Kidney capillary endothelial cell (primary cell): ENCODE measurements at places on chromosomes 7 and 10.

GRCh38 chr10:94608559-94608958, 63.0 kb downstream of the HELLS start:
- no peak for DNase-seq

- peak; percentile 76 for DNase-seq
Observed at GRCh38 chr10:114822444-114823076, 980 bp downstream of the FHIP2A start.

DNA sequence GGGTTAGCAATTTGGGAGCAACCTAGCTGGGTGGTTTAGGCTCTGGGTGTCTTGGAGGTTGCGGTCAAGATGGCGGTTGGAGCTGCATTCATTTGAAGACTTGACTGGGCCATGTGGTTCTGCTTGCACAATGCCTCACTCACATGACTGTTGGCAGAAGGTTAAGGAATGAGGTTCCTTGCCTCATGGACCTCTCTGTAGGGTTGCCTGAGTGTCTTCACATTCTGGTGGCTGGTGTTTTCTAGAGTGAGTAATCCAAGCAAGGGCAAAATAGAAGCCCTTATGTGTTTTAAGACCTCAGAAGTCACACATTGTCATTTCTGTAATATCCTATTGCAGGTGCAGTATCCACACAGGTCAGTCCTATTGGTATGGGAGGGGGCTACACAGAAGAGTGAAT, 52.0 kb downstream of the CDK14 start:
- no peak for DNase-seq

- DNase-seq, result peak; percentile 15
Observed at GRCh38 chr10:66836057-66836456, 89.8 kb upstream of the LRRTM3 start.

DNA sequence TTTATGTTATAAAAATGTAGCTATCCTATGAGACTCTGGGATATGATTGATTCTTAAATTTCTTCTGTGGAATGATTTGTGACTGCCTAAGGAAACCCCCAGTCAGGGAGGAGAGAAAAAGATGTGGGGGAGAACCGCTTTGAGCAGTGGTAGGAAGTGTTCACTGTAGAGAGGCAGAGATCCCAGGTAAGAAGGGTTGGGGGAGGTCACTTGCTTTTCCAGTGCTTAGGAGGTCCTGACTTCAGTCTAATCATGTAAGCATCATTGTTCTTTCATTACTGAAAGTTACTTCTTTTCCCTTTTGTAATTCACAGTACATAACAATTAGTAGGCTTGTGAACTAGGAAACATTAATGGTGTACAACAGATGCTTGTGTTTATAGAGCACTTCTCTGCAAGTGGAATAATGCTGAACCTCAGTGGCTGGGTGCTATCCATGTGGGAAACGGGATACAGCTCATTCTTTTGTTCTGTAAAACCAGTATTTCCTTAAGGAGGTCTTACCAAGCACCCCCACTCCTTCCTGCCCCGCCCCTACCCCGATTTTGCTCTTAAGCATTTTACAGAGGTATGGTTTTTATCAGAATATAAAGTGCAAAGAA, 165.4 kb downstream of the ST7 start:
- peak; percentile 61 for DNase-seq

- DNase-seq, result no peak
Observed at GRCh38 chr7:111076205-111076604, 14.7 kb upstream of the LRRN3 start.

- peak; percentile 52 for DNase-seq
Observed at GRCh38 chr10:34723750-34724149, 91.3 kb downstream of the PARD3 start.

DNA sequence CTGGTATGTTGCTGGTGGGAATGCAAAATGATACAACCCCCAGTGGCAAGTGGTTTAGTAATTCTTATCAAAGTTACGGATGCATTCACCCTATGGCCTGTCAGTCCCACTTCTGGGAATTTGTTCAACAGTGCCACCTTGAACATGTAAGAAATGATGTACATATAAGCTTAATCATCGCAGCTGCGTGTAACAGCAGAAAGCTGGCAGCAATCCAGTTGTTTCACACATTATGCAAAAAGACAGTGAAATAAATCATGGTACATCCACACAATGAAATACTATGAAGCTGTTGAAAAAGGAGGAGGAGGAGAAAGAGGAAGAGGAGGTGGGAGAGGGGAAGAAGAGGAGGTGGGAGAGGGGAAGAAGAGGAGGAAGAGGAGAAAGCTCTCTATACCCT, 76.2 kb upstream of the MYL10 start:
- no peak for DNase-seq

DNA sequence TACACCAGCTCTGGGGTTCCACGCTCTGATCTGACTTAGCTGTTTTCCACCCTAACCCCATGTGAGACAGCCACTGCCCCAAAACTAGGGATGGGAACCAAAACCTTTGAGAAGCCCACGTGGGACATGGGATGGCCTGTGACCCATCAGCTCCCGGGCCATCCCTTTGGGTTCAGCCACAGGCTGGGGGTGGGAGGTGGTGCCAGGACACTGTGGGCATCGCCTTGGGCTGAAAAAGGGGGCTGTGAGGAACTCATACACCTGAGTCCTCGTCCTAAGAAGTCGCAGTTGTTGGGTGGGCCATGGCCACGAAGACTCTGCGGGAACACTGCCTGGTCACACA, 379.1 kb downstream of the DNAJB6 start:
- DNase-seq, result no peak

DNA sequence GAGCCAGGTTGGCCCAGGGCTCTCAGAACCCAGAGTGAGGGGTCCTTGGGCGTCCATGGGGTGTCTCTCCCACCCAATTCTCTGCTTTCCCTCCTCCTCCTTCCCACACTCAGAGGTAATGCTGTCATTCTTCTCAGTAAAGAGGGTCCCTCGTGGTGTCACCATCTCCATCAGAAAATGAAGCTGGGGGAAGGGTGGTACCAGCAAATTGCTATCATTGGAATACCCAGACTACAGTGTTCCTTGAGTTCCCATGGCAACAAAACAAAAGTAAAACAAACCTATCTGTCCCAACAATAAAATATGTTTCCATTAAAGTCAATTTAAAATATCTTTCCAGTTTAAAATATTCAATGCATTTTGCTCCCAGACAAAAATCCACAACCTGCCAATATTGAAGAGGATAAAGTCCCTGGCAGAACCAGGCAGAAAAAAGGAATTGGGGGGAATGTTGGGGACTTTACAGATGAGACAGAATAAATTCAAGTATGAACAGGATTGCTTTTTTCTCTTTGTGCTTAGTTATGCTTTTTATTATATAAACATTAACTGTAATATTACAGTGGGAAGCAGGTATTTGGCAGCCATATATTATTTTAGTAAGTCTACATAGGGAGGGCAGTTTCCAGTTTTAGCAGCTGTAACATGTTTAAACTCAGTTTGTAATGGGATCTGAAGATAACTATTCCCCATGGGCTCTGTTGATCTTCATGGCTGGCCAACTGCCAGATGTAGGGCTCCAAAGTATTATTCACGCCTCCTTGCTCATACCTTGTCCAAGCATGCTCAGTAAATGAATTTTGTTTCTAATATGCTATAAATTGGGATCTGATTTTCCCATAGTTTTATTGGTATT, 182.1 kb downstream of the ARID5B start:
- DNase-seq, result peak; percentile 24

DNA sequence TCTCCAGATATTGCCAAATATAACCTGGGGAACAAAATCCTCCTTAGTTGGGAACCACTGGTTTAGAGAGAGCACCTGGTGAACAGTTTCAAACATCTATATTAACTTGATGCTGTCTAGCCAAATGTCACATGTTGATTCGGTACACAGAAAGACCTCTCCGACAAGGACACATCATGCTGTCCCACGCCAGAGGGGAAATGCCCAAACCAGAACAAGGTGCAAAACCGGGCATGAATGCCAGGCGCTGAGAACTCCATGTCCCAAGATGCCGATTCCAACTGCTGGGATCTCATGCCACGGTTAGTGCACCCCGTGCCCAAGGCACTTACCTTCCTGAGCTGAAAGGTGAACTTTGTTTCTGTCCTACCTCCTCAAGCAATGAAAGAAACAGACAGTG, 100.8 kb downstream of the SFMBT2 start:
- DNase-seq, result no peak

- no peak for DNase-seq
Observed at GRCh38 chr10:11533328-11533781, 78.1 kb downstream of the USP6NL start.

DNA sequence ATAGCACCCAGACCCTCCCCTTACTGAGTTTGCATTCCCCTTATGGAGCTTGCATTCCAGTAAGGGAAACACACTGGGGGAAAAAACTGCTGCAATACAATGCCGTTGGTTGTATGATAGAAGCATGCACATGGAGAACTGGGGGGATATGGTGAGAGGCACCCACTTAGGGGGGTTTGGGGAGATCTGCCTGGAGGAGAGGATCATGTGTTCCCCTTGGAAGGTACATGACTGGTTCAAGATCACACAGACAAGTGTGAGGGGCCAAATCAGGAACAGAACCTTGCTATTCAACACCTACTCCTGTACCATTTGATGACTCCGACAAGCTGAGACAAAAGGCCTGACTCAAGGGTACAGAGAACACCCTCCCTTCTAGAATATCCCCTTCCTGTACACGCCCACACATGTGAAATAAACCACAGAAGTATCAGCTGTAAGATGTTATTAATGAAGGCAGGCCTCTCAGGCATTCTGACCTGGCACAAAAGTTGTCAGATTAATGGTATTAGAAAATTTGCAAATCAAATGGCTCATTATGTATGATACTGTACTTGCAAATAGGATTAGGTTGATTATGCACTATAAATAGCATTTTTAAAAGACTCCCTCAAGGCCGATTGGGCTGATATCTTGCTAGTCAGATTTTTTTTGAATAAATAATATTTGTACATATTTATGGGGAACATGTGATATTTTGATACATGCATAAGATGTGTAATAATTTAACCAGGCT, 122.2 kb downstream of the NPY start:
- DNase-seq, result no peak

DNA sequence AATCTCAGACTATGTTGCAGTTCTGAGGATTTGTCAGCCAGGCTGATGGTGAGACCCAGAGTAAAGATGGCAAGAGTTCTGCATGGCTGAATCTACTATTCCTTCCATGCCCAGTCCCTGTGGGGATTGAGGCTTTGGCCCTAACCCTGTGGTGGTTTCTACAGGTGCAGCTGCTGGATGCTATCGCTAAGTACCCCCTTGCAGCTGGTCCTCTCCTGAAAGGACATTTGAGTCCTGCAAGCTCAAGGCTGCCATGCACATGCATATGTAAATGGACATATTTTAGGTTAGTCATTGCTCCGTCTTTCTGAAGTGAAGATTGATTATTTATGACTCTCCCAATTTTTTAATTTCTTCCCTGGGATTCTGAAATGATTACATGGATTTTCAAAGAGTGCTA, 1122.2 kb upstream of the CELF2 start:
- DNase-seq, result no peak

DNA sequence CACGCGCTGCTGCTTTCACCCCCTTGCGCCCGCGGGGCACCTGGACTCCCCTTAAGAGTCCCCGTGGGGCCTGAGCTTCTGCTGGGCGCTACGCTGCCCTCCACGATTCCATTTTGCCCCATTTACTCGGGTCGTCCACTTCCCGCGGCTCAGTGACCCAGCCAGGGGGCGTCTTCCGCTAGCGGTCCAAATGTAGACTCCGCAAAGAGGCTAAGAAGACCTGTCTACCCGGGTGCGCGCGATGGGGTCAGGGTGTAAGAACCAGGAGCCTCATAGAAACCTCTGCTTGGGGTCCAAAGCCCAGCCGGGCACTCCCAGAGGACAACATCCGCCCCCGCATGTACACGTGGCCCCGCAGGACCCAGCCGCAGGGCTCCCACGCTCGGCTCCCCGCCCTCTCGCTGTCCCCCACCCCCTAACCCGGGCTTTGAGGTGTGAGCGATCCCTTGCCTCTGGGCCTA, 5.2 kb upstream of the HMX2 start:
- DNase-seq, result no peak

DNA sequence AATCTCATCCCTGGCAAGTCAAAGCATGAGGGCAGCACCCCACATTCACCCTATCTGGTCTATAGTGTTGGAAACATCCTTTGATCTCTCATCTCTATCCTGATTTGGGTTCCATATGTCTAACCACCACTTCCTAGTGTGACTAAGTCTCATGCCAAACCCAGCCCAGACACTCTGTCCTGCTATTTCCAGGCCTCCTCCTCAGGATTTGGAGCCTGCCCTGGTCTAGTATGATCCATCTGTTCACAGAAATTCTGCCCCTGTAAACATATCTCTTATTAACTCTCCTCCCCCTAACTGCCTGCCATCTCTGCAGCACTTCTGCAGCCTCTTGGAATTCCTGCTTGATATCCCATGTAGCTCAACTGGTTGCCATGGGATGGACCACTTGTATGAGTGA, 320.9 kb upstream of the IMMP2L start:
- no peak for DNase-seq

DNA sequence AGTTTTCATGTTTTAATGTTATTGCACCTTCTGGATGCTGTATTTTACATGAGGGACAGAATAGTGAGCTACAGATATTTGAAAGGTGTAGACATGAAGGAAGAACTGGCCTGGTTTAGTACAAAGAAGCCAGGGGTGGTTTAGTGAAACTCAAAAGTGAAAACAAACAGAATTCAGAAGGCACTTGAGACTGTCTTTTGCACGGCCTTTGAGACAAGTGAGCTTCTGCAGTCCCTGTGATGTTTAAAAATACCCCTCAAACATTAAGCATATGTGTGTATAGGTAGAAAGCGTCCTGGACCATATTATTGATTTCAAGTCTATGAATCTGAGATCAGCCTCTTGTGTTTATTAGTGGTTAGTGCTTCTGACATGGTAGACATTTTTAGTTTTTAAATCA, 118.9 kb downstream of the CDK14 start:
- DNase-seq, result no peak

DNA sequence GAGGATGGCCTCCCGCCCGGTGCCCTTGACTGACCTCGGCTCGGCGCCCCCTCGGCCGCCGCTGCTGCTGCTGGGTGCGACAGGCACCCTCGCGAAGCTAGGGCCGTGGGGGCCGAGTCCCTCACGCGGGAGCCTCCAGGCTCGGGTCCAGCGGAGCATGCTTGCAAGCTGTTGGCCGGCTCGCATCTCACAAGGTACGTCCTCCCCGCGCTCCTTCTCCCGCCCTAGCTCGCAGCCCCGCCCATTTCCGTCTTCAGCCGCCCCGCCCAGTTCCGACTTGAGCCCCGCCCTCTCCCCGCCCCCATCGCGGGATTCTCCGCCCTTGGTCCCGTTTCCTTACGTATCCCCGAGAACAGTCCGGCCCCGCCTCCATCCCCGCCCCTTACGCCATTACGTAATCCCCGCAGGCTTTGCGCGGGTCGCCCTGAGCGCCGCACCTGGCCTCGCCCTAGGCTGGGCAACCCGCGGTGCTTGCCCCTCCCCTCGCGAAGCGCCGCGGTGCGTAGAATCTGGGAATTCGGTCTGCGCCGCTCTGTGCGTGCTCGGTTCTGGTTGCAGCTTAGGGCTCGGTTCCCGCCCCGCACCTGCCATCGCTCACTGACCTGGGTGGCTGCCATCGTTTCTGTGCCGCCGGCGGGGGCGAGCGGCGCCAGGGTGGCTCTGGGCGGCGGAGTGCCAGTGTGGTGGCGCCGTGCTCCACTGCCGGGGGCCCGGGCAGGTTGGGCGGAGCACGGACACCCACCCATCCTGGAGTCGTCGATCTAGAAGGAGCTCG, at the start of gene ABHD11:
Gene ABHD11 (minus strand): TSS at position 191 of the 775 bp plus-strand sequence. CDS start 32 bp downstream, at position 159.
- peak; percentile 94 for DNase-seq

GRCh38 chr7:1943933-1944618, 274.0 kb downstream of the ELFN1 start:
- no peak for DNase-seq
